ENCODE measurements at places on chromosomes 2 and 18. TPM values are rescaled to one million over a fixed set of nuclear protein-coding genes. Genes with fewer than 3 reads are reported as not detected.

The GPR45 gene
- not detected for polyA plus RNA-seq

The ITGB6 gene
- polyA plus RNA-seq = 7.6 TPM

The NAT8 gene
- 1.4 TPM for polyA plus RNA-seq

The CCDC148 gene
- polyA plus RNA-seq = 5.3 TPM

The AFF3 gene
- polyA plus RNA-seq = 19.0 TPM

GRCh38 chr18:48296581-48296980 lies 112.6 kb downstream of the ZBTB7C start:
- no peak for DNase-seq

- DNase-seq = no peak
Observed at GRCh38 chr2:100268986-100269385, 53.3 kb downstream of the LONRF2 start.

DNA sequence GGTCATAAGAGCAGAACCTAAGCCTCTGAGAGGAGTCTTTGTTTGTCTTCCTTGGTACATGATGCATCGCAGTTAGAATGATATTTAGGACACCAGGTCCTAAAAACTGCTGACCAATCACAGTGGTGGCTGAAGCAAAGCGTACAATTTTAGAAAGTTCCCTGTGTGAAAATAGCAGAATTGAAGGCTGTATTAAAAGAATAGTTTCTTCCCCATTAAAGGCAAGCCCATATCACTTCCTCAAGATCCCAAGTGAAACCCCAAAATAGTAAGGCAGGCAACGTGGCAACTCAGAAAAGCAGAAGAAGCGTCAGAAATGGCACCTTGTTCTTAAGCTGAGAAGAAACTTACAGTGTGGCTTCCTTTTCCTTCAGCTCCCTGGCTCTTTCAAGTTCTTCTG lies 154.8 kb upstream of the PGAP1 start:
- DNase-seq = no peak

- DNase-seq = no peak
Observed at GRCh38 chr2:209553913-209554312, 130.1 kb downstream of the MAP2 start.

- DNase-seq = no peak
Observed at GRCh38 chr2:241008711-241009121, 10.3 kb downstream of the SNED1 start.

DNA sequence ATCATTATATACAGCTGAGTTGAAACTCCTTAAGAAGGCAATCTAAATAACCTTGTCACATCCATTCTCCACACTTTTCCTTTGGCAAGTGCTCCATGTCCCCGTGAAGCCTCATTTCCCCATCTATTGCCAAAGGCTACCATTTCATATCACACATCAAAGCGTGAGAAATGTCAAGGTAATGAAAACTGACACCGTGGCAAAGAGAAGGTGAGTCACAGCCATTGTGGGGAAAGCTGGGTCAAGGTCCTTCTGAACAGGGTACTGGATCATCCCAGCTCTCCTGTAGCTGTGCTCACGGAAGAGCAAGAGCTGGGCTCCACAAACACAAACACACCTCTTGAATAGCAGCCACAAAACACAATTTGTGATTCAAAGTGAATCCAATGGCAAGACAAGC lies 58.2 kb upstream of the REG3G start:
- no peak for DNase-seq

DNA sequence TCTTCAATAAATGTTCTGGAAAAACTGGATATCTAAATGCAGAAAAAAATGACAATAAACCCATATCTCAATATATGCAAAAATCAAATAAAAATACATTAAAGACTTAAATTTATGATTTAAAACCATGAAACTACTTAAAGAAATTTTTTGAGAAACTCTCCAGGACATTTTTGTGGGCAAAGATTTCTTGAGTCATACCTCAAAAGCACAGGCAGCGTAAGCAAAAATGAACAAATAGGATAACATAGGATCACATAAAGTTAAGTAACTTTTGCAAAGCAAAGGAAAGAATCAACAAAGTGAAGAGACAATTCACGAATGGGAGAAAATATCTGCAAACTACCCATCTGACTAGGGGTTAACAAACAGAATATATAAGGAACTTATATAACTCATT lies 1545.5 kb downstream of the SUCLG1 start:
- DNase-seq = no peak

DNA sequence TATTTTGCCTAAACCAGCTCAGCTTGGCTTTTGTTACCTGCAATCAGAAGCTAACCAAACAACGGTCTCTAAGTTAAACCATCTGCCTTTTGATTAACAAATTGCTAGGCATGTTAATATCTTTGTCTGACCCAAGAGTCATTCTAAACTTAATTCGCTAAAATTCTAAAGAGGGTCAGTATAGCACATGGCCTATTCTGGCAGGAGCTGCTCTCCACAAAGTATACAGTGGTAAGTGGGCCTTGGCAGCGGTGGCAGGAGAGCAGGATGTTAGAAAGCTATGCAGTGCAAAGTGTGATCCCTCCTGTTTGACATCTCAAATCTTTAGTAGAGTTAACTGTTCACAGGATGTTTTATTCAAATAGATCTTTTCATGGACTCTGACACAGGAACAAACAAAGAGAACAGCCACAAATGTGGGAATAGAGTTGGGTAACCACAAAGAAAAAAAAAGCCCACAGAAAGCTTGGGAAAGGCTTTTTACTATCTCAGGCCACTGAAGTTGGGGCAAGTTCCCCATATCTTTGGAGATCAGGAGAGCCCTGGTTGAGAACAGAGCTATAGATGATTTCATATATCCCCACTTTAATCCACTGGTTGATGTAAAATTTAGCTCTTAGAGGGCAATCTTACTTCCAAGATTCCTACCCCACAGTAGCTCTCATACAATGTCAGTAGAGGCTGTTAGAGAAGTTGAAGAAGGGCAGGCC lies 10.6 kb downstream of the CFAP210 start:
- no peak for DNase-seq

DNA sequence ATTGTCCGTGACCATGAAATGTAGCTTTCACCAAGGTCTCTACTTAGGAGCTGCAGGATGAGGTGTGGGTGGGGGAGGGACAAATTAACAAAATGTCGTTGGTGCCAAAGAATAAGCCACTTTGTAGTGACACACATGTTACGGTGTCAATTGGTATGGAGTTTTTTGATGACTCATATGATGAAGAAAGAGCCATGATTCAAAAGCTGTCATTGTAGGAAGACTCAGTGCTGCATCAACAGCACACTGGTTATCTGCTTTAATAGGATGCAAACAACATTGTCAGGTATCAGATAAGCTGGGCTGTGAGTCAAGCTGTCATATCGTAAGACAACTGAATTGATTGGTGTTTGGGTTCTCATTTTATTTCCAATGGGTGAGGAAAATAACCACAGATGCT lies 36.6 kb upstream of the BOD1L2 start:
- DNase-seq = no peak
